ENCODE measurements at places on chromosomes 12 and 14. TPM values are rescaled to one million over a fixed set of nuclear protein-coding genes. Genes with fewer than 3 reads are reported as not detected.

The CCDC196 gene
- total RNA-seq = not detected

The BMAL2 gene
- total RNA-seq = 3.6 TPM

The IL26 gene
- total RNA-seq = not detected

DNA sequence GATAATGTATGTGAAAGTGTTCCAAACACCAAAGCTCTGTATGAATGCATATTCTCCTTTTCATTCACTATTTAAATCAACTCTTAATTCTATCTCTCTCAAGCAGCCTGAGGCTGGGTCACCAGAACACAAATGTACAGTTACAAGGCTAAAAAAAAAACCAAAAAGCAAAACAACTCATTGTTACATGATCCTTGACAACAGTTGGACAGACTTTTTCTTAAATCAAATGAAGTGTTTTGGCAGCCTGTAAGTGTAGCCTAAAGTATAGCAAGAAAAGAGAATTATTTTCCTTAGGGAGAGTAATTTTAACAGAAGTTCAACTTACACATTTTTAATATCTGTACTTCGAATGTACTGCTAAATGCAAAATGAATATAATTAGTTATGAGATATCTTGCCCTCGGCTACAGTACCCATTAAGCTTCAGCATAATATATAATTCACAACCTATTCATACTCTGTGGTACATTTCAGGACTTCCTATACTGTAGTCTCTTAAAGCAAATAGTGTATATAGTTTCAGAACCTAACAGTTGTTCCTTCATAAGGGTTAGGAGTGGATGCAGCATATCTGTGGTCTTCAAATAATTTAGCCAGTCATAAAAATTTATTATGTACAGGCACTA is 214.0 kb upstream of the BTG1 start:
- no peak for DNase-seq

DNA sequence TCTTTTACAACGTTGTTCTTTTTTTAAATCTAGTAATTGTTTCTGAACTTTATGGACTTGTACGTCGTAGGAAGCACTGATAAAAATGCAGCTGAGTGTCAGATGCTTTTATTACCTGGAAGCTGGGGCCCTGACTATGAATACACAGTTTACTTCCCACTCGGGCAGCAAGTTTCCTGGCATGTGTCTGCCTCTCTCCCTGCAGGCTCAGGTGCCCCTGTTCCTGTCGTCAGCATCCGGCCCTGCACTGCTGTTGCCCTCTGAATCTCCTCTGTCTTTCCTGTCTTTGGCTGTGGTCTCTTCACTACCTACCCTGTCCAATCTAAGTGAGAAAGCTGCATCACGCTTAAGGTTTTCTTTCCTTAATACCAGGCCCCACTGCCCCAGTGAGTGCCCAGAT is 75.8 kb downstream of the PELI2 start:
- no peak for DNase-seq

GRCh38 chr14:95260537-95261361 is 59.0 kb downstream of the CLMN start:
- no peak for DNase-seq

- DNase-seq = no peak
These were observed 443 bp downstream of the MAGOHB start for GRCh38 chr12:10612984-10613348.

- no peak for DNase-seq
These were observed 231.8 kb upstream of the AMIGO2 start for GRCh38 chr12:47311568-47311967.

DNA sequence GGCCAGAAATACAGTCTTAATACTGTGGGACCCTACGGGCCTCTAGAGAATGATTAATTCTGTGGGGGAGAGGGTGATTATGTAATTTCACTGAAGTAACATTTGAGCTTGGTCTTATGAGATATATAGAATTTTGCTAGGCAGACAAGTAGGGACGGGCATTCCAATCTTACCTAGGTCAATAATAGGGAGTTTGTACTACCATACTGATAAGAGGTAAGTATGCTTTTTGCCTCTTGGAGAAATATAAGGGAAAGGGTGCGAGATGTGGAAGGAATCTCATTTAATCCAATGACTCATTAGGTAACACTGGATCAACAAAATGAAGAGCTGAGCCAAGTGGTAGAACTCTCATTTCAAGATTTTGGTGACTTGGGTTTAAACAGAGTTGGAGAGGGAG is 5.2 kb downstream of the RAB5B start:
- no peak for DNase-seq

DNA sequence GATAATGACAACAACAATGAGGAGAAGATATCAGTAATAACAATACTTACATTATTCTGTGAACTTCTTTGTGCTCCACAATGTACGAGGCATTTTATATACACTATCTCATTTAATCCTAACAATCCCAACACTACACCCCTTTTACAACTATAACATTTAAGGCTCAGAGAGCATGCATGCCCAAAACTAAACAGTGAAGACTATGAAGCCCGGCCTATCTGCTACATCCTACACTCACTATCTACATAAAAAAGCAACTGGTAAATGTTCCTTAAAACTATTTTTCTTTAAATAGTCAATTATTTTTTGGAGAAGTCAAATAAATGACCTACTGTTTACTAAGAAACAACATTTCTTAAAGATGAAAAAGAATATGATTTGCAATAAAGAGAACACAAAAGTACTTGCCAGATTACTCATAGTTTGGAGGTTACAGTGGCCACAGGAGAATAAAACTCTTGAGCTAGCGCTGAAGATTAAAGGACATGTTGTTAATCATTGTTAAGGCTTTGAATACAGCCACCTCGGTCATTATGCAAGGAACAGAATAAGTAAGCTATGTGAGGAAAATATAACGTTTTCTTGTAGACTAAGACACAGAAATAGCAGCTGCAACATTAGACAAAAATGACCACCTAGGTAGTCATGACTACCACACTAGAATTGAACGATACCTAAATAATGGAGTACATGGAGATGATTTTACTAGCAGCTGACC is 56.7 kb downstream of the EPS8 start:
- DNase-seq = no peak

GRCh38 chr14:96158735-96159134 is 45.9 kb upstream of the BDKRB2 start:
- no peak for DNase-seq

- DNase-seq = no peak
These were observed 554.8 kb downstream of the DIO2 start for GRCh38 chr14:79656496-79656895.

GRCh38 chr14:29927376-29928116 is at the start of gene PRKD1:
PRKD1 (minus strand) TSS chr14:29927847.
- DNase-seq = peak; percentile 60

- DNase-seq = no peak
These were observed 13.7 kb downstream of the KRT71 start for GRCh38 chr12:52539083-52539820.

- no peak for DNase-seq
These were observed 174.7 kb upstream of the HIF1A start for GRCh38 chr14:61520576-61520975.

- peak; percentile 27 for DNase-seq
These were observed 168.0 kb downstream of the DACT1 start for GRCh38 chr14:58805605-58806409.

DNA sequence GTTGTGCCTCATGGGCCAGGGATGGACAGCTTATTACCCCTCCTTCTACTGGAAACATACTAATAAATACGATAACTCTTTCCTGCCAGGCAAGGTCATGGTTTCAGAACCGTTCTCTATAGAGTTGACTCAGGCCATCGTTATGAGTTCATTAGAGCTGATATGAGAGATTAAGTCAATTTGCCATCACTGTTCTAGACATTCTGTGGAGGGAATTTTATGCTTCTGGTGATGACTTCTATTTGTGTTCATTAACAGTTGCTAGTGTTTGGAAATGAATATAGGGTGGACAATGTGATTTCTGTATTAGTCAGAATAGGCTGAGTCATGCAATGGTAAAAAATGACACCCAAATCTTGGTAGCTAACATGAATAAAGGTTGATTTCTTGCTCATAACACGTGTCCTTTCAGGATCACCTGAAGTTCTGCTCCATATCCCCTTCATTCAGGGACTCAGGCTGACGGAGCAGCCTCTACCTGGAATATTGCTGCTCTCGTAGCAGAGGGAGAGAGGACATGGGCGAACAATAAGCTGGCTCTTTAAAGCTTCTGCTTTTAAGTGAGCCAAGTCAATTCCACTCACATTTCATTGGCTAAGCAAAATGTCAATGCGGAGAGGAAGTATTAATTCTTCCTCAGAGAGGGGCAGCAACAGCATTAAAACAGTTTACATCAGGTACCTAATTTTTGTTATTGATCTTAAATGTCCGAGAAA is 18.5 kb upstream of the TBPL2 start:
- no peak for DNase-seq

GRCh38 chr12:24739106-24739779 is 209.7 kb downstream of the BCAT1 start:
- DNase-seq = no peak

- DNase-seq = no peak
These were observed 124.2 kb downstream of the NPAS3 start for GRCh38 chr14:33062881-33063280.
